Heart right ventricle (tissue), 16 donors: ENCODE measurements at places on chromosomes 16 and 17. TPM values are rescaled to one million over a fixed set of nuclear protein-coding genes. Genes with fewer than 3 reads are reported as not detected.

RAD51D gene
- 3.0 TPM for polyA plus RNA-seq

ADAM11 gene
- polyA plus RNA-seq, result 13.0 TPM

ZNF785 gene
- polyA plus RNA-seq, result 7.4 TPM

OR1A1 gene
- polyA plus RNA-seq, result not detected

RAB26 gene
- polyA plus RNA-seq, result 0.26 TPM

ZMYND15 gene
- polyA plus RNA-seq, result 0.22 TPM

CES5A gene
- polyA plus RNA-seq, result 0.06 TPM

ANKFN1 gene
- polyA plus RNA-seq, result not detected

- DNase-seq, result no peak
These were observed 6.5 kb downstream of the ALOX15 start for GRCh38 chr17:4634976-4635375.

- DNase-seq, result no peak
These were observed 16.2 kb upstream of the CD300E start for GRCh38 chr17:74639704-74640151.

- no peak for DNase-seq
These were observed 154.2 kb downstream of the PITPNC1 start for GRCh38 chr17:67531291-67531690.

- no peak for DNase-seq
These were observed 73.3 kb downstream of the N4BP1 start for GRCh38 chr16:48536614-48537200.

GRCh38 chr17:75087558-75088453 is at the start of gene SLC16A5:
Gene SLC16A5 (plus strand): TSS chr17:75087954. CDS start chr17:75093637, 5,683 bp downstream.
- peak; percentile 91 for DNase-seq

DNA sequence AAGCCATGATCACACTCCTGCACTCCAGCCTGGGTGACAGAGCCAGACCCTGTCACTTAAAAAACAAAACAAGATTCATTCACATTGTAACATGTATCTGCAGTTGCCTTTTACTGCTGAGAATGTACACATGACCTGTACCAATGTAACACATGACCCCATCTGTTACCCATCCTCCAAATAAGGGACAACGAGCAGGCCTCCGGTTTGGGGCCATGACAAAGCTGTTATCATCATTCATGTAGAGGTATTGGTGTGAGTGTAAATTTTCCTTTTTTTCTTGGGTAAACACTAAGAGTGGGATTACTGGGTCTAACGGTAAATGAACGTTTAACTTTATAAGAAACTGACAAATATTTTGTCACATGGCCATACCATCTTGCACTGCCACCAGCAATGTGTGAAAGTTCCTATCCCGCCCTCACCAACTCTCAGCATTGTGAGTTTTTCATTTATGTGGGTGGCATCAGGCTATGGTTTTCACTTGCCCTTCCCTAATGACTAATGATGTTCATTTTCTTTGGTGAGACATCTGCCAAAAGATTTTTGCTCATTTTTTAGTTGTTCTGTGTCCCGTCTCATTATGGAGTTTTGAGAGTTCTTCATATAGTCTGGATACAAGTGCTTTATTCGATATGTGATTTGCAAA is 145.5 kb downstream of the C16orf78 start:
- no peak for DNase-seq

DNA sequence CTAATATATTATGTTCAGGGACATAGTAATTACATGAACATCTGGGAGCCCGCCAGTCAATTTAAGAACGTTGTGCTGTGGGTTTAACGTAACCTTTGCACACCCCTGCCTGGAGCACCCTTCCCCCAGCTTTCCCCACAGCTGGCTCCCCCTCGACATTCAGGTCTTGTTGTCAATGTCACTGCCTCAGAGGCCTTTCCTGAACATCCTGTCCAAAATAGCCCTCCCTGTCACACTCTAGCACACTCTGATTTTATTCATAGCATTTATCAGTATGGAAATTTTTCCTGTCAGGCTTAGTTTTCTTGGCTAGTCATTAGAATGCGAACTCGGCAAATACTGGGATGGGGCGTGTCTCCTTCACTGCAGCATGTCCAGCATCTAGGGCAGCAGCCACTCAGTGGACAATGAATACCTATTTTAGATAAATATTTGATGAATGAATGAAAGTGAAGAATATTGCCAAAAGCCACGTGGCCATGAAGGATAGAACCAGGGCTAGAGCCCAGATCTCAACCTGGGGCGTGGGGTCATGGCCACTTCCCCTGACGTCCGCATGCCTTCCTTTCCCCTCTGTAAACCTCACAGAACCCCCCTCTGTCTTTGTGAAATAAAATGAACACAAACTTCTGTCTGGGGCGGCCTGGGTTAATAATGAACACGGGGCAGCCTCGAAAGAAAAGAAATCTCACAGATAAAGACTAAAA is 10.5 kb downstream of the PIK3R6 start:
- no peak for DNase-seq

- no peak for DNase-seq
These were observed 40.7 kb upstream of the TANC2 start for GRCh38 chr17:62925267-62925836.

- DNase-seq, result no peak
These were observed 568.2 kb upstream of the EEF2KMT start for GRCh38 chr16:5665834-5666233.

DNA sequence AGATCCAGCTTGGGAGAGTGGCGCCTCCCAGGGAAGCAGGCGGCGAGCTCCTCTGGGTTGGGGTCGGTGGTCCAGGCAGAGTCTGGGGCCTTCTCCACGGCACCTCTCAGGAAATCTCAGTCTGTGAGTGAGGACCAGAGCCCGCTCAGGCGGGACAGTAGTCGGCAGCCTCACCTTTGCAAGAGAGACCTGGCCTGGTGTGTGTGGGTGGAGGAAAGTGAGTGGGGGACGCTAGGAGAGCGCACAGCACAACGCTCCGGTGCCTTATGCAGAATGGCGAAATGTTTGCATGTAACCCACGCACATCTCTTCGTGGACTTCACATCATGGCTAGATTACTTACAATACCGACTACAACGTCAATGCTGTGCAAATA is 2.2 kb downstream of the AHSP start:
- no peak for DNase-seq

DNA sequence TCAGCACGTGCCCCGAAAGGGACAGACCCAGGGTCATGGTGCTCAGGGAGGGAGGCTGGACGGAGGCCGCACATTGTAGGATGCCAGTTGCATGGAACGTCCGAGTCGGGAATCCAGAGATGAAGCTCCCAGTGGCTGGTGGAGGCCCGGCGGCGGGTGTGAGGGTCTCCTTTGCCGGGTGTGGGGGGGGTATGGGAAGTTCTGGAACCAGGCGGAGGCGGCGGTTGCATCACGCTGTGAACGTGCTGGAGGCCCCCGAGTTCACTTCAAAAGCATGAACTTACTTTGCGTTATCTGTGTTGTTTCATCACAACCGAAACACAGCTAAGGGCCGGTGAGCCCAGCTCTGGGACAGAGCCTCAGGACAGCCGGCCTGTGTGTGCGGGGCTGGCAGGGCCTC is 73.4 kb upstream of the GNG13 start:
- no peak for DNase-seq

DNA sequence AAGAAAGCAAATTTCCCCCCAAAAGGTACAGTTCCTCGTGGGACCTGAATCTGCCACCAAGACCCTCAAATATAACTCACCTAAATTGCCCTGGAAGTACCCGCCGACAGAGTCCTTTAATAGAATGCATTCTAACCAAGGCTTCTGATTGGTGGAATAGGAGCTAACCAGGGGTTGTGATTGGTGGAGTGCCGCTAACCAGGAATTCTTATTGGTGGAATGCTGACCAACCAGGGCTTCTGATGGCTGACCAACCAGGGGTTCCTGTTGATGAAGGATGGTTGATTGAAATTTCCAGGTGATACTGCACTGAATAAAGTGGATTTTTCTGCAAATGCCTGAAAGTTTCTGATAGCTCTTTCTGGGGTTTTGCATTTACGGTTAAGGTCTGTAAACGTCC is 6.5 kb downstream of the TFAP4 start:
- DNase-seq, result no peak

DNA sequence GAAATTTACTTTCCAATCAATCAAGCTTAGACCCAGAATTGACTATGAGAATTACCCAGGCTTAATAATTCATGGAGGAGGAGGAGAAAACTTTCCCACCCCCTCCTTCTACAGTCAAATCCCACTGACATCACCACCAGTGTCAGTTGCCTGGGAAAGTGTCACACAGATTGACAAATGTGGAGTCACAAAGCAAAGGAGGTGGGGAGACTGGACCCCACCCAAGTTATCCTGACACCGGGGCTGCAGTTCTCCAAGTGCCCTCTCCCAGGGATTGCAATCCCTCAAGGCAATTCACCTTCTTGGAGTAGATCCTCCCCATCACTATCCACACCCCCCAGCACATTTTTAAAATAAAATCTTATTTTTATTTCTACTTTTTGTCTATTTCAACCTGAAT is 100.2 kb upstream of the CDH11 start:
- DNase-seq, result no peak

DNA sequence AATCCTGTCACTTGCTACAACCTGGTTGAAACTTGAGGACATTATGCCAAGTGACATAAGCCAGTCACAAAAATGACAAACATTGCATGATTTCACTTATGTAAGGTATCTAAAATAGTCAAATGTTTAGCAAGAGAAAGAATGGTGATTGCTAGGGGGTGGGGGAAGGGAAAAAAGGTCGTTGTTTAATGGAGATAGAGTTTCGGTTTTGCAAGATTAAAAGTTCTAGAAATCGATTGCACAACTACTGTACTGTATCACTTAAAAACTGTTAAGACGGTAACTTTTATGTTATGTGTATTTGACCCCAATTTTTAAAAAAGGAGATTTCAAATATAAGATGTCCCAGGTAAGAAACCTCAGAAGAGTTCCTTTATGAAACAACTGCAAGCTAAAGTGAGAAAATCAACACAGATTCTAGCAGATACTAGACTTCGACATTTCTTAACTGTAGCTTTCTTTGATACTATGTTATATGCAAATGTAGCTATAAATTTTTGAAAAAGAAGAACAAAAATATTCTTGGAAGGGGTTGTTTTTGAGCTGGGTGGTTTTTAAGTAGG is 5.9 kb downstream of the MEOX1 start:
- DNase-seq, result no peak

- DNase-seq, result no peak
These were observed 90.3 kb downstream of the SNX29 start for GRCh38 chr16:12066823-12067222.

- DNase-seq, result no peak
These were observed 24.0 kb downstream of the LLGL2 start for GRCh38 chr17:75549246-75550138.

DNA sequence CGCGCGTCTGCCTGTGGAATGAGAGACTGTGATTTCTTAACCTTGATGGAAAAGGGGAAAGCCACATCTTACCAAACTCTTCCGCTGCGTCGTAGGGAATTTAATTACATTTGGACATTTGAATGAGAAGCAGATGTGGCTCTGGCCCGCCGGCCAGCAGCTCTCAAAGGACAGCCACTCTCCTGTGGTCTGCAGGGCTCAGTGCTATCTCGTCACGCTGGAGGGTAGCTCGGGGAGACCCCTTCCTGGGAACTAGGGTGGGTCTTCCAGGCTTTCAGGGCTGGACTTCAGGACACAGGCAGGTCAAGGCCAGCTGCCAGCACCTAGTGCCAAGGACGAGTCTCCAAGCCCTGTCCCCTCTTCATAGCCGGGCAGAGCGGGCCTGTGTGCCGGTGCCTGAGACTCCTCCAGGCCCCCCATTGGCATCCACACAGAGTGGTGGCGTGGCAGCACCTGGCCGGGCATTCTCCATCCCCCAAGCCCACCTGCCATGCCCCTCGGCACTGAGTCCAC is 15.9 kb upstream of the TBX2 start:
- DNase-seq, result no peak

- DNase-seq, result no peak
These were observed 43.0 kb upstream of the TANGO6 start for GRCh38 chr16:68800257-68800875.
